ENCODE measurements at places on chromosomes 1 and 21.

DNA sequence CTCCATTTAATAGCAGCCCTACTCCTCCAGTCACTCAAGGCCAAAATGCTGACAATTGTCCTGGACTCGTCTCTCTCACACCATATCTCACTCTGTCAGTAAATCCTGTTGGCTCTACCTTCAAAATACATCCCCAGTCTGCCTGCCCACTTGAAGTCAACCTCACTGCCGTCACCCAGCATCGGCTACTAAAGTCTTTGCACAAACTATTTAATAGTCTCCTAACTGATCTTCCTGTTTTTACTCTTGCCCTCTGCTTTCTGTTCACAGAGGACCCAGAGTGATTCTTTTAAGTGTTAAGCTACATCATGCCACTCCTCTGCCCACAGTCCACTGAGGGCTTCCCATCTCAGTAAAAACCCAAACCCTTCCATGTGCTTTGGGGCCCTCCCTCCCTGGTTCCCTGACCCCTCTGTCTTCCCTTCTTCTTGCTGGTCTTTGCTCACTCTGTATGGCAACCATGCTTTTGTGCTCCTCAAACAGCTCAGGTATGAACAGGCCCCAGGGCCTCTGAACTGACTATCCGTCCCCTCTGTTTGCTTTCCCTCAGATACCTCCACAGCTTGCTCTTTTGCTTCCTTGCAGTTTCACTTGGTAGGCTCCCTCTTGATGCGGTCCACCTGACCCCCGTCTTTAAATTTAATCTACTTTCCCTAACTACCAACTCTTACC lies 19.0 kb downstream of the RNASEL start:
- H3K27me3 ChIP-seq: no peaks in the 10 kb centered on the region
- H3K27ac ChIP-seq: no peak overlapping the region
- DNase-seq: no peak
- no peak overlapping the region for H3K4me3 ChIP-seq
- H3K4me1 ChIP-seq: no peaks in the 10 kb centered on the region

DNA sequence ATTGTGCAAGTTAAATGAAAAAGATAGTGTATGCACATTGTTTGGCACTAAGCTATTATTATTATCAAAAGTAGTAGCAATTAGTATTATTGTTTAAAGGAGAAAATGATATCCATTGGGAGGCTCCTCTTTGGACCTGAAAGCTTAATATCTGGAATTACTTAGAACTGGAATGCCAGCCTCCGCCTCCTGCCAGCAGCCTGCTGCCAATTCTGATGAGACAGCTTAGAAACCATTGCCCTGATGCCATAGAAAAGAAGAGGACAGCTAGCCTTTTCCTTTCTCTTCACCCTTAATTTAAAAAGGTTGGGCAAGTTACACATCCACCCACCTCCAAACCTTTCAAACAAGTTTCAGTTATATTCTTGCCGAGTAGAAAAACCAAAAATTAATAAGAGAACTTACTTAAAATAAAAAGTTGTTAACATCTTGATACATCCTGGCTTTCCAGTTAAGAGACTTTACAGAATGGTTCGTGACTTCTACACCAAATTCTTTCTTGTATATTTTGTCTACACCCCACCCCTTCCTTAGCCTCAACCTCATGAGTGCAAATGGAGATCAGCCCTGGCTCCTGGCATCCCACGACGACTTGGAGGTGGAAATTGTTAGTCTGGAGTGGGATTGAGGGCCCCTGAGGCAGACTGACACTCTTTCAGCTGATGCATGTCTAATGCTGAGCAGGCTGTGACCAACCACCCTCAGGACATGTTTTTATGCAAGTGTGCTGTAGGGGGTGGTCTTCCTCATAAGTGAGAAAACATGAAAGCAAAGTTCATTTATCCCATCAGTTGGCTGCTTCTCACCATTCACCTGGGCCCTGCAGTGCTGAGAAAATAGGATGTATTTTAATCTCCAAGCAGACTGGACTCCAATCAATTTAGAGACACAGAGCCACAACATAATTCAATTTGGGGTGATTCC lies 120.6 kb downstream of the KCNJ15 start:
- H3K36me3 ChIP-seq: no peaks in the 10 kb centered on the region
- H3K4me1 ChIP-seq: peaks cover 5% of the 10 kb centered on the region
- no peak overlapping the region for H3K27ac ChIP-seq
- no peak overlapping the region for H3K4me3 ChIP-seq
- H3K27me3 ChIP-seq: peaks cover 21% of the 10 kb centered on the region
- DNase-seq: no peak

- DNase-seq: no peak
- H3K27ac ChIP-seq: no peak overlapping the region
- peaks cover 44% of the 10 kb centered on the region for H3K4me1 ChIP-seq
- H3K36me3 ChIP-seq: no peaks in the 10 kb centered on the region
- no peak overlapping the region for H3K4me3 ChIP-seq
Measured at GRCh38 chr1:92929461-92929860, 31.8 kb downstream of the DIPK1A start.

DNA sequence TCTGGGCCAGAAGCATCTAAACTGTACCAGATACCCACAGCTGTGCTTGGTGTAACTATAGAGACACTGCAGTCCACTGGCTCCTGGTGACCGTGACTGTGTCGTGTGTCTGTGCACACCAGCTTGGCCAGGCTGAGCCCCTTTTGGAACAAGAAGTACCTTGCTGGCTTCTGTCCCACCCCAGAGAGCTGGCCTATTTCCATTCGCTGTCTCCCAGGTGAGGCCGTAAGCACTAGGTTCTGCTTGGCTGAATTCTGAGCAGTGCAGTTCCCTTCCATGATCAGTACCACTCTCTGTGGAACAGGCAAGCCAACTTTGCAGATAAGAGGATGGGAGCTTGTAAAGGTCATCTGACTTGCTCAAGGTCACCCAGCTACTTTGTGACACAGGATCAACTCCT lies 119.9 kb upstream of the DNAH14 start:
- peaks cover 5% of the 10 kb centered on the region for H3K4me1 ChIP-seq
- H3K36me3 ChIP-seq: peaks cover 2% of the 10 kb centered on the region
- H3K27ac ChIP-seq: no peak overlapping the region

GRCh38 chr1:227944931-227945890 lies 2.5 kb downstream of the WNT9A start:
- DNase-seq: no peak
- peaks cover 8% of the 10 kb centered on the region for H3K27me3 ChIP-seq
- H3K4me3 ChIP-seq: no peak overlapping the region

- no peak for DNase-seq
- H3K4me1 ChIP-seq: no peaks in the 10 kb centered on the region
- H3K27ac ChIP-seq: no peak overlapping the region
- no peak overlapping the region for H3K4me3 ChIP-seq
- H3K36me3 ChIP-seq: peaks cover 15% of the 10 kb centered on the region
Measured at GRCh38 chr1:24888061-24888970, 41.8 kb downstream of the RUNX3 start.

GRCh38 chr1:3170561-3171453 lies 101.8 kb downstream of the PRDM16 start:
- H3K4me3 ChIP-seq: no peak overlapping the region
- H3K36me3 ChIP-seq: no peaks in the 10 kb centered on the region
- H3K4me1 ChIP-seq: no peaks in the 10 kb centered on the region
- H3K27ac ChIP-seq: no peak overlapping the region
- peaks cover 35% of the 10 kb centered on the region for H3K27me3 ChIP-seq

- no peak for DNase-seq
- H3K36me3 ChIP-seq: peaks cover 41% of the 10 kb centered on the region
- peaks cover 57% of the 10 kb centered on the region for H3K4me1 ChIP-seq
- H3K27me3 ChIP-seq: no peaks in the 10 kb centered on the region
Measured at GRCh38 chr21:42426876-42427480, 23.3 kb downstream of the UBASH3A start.

DNA sequence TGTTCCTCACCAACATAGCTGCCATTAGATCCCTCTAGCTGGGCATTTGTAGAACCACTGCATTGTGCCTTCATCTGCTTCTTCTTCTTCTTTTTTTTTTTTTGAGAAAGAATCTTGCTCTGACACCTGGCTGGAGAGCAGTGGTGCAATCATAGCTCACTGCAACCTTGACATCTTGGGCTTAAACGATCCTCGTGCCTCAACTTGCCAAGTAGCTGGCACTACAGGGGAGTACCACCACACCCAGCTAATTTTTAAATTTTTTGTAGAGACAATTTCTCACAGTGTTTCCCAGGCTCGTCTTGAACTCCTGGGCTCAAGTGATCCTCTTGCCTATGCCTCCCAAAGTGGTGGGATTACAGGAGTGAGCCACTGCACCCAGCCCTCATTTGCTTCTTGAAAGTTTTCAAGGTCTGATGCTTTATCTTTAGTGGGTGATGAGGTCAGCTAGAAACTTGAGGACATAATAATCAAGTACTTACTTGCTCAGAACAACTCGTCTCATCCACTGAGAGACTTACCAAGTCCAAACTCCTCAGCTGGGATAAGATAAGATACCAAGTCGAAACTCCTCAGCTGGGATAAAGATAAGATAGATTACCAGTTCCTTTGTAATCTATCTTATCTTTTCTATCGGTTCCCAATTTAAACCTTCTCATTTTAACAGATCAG lies 71.5 kb downstream of the MACF1 start:
- peaks cover 1% of the 10 kb centered on the region for H3K36me3 ChIP-seq
- DNase-seq: no peak
- peaks cover 34% of the 10 kb centered on the region for H3K4me1 ChIP-seq
- peak overlapping the region; percentile 50 for H3K27ac ChIP-seq

GRCh38 chr1:174953285-174954072 lies 46.3 kb upstream of the CACYBP start:
- no peaks in the 10 kb centered on the region for H3K27me3 ChIP-seq
- DNase-seq: no peak
- H3K4me1 ChIP-seq: peaks cover 23% of the 10 kb centered on the region
- no peak overlapping the region for H3K27ac ChIP-seq
- no peak overlapping the region for H3K4me3 ChIP-seq

- H3K27ac ChIP-seq: no peak overlapping the region
- no peak for DNase-seq
- no peaks in the 10 kb centered on the region for H3K4me1 ChIP-seq
- H3K4me3 ChIP-seq: no peak overlapping the region
- H3K36me3 ChIP-seq: no peaks in the 10 kb centered on the region
- peaks cover 53% of the 10 kb centered on the region for H3K27me3 ChIP-seq
Measured at GRCh38 chr1:18731591-18732235, 101.1 kb downstream of the PAX7 start.

- DNase-seq: no peak
- no peak overlapping the region for H3K4me3 ChIP-seq
- no peaks in the 10 kb centered on the region for H3K4me1 ChIP-seq
- no peaks in the 10 kb centered on the region for H3K27me3 ChIP-seq
- peaks cover 4% of the 10 kb centered on the region for H3K36me3 ChIP-seq
Measured at GRCh38 chr1:226363801-226364513, 43.9 kb downstream of the PARP1 start.

DNA sequence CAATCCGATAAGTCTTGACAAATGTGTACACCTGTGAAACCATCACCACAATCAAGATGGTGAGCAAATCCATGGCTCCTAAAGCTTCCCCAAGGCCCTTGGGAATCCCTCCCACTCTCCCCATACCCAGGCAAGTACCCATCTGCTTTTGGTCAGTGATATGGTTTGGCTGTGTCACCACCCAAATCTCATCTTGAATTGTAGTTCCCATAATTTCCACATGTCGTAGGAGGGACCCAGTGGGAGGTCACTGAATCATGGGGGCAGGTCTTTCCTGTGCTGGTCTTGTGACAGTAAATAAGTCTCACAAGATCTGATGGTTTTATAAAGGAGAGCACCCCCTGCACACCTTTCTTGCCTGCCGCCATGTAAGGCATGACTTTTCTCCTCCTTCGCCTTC lies 14.6 kb upstream of the GUCA2B start:
- H3K36me3 ChIP-seq: no peaks in the 10 kb centered on the region
- H3K4me3 ChIP-seq: no peak overlapping the region
- peaks cover 8% of the 10 kb centered on the region for H3K4me1 ChIP-seq
- no peak for DNase-seq
- no peak overlapping the region for H3K27ac ChIP-seq

DNA sequence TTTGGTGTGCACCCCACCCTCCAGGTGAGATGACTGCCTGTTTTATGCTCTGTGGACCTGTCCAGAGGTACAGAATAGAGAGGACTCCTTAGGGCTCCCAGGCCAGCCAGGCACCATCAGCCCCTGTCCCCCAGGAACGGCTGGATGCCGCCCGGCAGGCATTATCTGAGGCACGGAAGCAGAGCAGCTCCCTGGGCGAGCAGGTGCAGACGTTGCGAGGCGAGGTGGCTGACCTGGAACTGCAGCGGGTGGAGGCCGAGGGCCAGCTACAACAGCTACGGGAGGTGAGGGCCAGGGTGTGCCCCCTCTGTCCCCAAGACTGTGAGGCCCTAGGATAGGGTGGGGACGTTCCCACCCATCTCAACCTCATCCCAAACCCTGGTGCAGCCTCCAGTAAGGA lies 10.8 kb downstream of the MFAP2 start:
- no peaks in the 10 kb centered on the region for H3K27me3 ChIP-seq
- no peak overlapping the region for H3K27ac ChIP-seq
- no peaks in the 10 kb centered on the region for H3K4me1 ChIP-seq
- H3K36me3 ChIP-seq: no peaks in the 10 kb centered on the region
- H3K4me3 ChIP-seq: no peak overlapping the region
- DNase-seq: no peak

DNA sequence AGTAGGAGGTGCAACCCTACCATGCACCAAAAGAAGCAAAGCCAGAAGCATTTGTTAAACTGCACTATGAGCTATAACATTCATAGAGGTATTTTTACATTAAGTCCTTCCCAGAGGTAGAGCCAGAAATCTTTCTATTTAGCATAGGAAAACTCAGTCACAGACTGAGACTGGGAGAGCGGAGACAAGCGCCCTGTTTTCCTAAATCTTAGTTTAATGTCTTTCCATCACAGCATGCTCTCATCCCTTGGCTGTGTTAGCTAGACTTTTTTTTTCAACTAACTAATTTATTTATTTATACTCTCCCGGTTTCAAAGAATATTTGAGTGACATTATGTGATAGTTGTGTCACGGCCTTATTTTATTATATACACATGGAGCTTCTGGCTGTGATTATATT lies 304.1 kb downstream of the LMX1A start:
- no peak overlapping the region for H3K4me3 ChIP-seq
- no peaks in the 10 kb centered on the region for H3K4me1 ChIP-seq
- no peaks in the 10 kb centered on the region for H3K36me3 ChIP-seq

DNA sequence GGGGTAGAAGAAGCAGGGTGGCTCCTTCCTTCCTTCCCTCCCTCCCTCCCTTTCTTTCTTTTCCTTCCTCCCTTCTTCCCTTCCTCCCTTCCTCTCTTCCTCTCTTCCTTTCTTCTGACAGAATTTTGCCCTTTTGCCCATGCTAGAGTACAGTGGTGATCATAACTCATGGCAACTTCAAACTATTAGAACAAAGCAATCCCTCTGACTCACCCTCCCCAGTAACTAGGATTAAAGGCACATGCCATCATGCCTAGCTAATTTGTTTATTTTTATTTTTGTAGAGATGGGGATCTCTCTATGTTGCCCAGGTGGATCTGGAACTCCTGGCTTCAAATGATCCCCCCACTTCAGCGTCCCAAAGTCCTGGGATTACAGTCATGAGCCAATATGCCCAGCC lies 10.0 kb upstream of the RPE65 start:
- peaks cover 5% of the 10 kb centered on the region for H3K27me3 ChIP-seq
- no peaks in the 10 kb centered on the region for H3K4me1 ChIP-seq
- H3K4me3 ChIP-seq: no peak overlapping the region
- DNase-seq: no peak
- H3K36me3 ChIP-seq: no peaks in the 10 kb centered on the region

Measured in activated T-cell treated with anti-CD3 and anti-CD28 coated beads, Interleukin-2, amount 50 U/mL, for 72 hours (primary cell).